ENCODE measurements at places on chromosomes 16 and 17. TPM values are rescaled to one million over a fixed set of nuclear protein-coding genes. Genes with fewer than 3 reads are reported as not detected.

- H3K4me3 ChIP-seq = no peak overlapping the region
- no peak for DNase-seq
- H3K27me3 ChIP-seq = no peaks in the 10 kb centered on the region
- no peak overlapping the region for H3K27ac ChIP-seq
- H3K4me1 ChIP-seq = no peaks in the 10 kb centered on the region
These were observed 154.0 kb upstream of the KCNJ16 start for GRCh38 chr17:69921046-69921445.

- H3K27me3 ChIP-seq = no peaks in the 10 kb centered on the region
- DNase-seq = peak; percentile 54
- H3K27ac ChIP-seq = no peak overlapping the region
These were observed 35.1 kb downstream of the MFSD11 start for GRCh38 chr17:76772842-76773525.

- H3K4me3 ChIP-seq = no peak overlapping the region
- no peaks in the 10 kb centered on the region for H3K27me3 ChIP-seq
These were observed 484.0 kb downstream of the WWOX start for GRCh38 chr16:78583441-78583840.

GRCh38 chr16:81707411-81708265 is 71.5 kb upstream of the PLCG2 start:
- DNase-seq = no peak
- no peaks in the 10 kb centered on the region for H3K27me3 ChIP-seq
- no peak overlapping the region for H3K4me3 ChIP-seq
- no peaks in the 10 kb centered on the region for H3K4me1 ChIP-seq

DNA sequence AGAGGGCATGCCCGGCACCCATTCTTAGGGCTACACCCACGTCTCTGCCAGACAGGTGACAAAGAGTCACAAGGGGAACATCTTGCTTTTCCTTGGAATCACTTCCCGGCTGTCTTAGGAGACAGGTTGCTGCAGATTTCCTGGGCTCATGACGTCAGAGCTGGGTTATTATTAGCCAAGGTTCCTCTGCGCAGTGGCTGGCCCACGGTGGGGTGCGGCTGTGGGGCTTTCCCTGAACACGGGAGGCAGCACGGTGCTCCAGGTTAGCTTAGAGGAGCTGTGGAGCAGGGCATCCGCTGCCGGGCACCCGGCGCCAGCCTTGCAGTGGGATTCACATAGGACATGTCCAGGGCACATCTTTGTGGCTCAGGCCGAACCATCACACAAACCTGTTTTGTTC is 118.0 kb upstream of the PLCG2 start:
- no peak overlapping the region for H3K4me3 ChIP-seq
- no peaks in the 10 kb centered on the region for H3K27me3 ChIP-seq
- DNase-seq = no peak

Gene NOMO2
- total RNA-seq = 130 TPM

Gene TBC1D3E
- not detected for total RNA-seq
